ENCODE measurements at places on chromosomes 4 and X.

DNA sequence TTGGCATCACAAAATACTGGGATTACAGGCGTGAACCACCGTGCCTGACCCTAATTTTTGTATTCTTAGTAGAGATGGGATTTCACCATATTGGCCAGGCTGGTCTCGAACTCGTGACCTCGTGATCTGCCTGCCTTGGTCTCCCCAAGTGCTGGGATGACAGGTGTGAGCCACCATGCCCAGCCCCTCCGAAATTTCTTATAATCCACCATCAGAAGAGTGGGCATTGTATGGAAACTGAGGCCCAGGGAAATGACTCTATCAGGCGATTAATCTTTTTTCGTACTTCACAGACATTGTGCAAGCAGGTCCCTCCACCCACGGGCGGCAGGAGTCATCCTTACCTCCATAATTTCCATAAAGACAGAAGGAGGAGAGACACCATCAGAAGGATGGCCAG lies 16.0 kb downstream of the CRLF2 start:
- no peak for DNase-seq

DNA sequence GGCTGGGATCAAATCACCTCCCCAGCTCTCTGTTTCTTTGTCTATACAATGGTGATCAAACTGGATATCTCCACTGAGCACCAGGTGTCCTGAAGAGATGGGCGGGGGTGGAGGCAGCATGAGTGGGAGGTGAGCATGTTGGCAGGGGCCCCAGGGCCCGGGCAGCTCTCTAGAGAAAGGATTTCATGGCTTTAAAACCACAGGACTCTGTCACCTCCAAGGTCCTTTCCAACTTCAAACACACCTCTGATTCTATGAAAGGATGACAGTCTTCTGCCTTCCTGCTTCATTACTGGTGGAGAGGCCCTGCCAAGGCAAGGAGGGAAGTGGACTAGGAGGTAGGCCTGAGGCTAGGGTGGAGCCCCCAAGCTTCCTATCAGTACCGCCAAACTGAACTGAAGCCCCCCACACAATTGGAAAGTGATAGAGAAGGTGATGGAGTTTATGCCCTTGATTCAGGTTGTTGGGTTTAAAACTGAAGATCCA lies 38.6 kb downstream of the TRIM2 start:
- no peak for DNase-seq

DNA sequence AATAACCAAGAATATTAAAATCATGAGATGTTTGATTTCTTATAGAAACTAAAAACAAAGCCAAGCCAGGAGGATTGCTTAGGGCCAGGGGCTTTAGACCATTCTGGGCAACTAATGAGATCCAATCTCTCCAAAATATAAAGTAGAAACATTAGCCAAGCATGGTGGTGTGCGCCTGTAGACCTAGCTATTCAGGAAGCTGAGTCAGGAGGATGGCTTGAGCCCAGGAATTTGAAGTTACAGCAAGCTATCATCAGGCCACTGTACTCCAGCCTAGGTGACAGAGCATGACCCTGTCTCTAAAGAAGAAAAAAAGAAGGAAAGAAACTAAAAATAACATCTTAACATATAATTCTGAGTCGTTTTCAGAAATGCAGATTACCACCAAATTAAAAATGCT lies 96.7 kb downstream of the NAF1 start:
- no peak for DNase-seq

GRCh38 chrX:14837155-14837554 lies 35.7 kb downstream of the FANCB start:
- DNase-seq = no peak

- DNase-seq = no peak
Observed at GRCh38 chr4:108840426-108840975, 77.6 kb upstream of the ETNPPL start.

All from hematopoietic multipotent progenitor cell treated with erythropoietin and hydrocortisone succinate and interleukin-3 and kit ligand, for 15 days (in vitro differentiated cells).